Activated T-helper 1 cell treated with anti-CD3 and anti-CD28 coated beads, Interleukin-12 subunit alpha, Interleukin-12 subunit beta, Interleukin-2, Interleukin-4 antibody, amounts not matched to agents 30 ng/mL and 10 ng/mL and 1 ng/mL, durations not matched to agents 14 hours and 24 hours and 36 hours (primary cell): ENCODE measurements at places on chromosomes 3 and 15. TPM values are rescaled to one million over a fixed set of nuclear protein-coding genes. Genes with fewer than 3 reads are reported as not detected.

DNA sequence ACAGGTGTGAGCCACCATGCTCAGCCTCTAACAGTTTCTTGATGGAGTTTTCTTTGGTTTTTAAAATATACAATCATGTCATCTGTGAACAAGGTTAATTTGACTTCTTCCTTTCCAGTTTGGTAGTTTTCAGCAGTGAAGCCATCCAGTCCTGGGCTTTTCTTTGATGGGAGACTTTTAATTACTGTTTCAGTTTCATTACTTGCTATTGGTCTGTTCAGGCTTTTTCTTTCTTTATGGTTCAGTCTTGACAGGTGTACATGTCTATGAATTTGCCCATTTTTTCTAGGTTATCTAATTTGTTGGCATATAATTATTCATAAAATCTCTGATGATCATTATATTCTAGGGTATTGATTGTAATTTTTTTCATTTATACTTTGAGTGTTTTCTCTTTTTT lies 36.8 kb downstream of the PFN2 start:
- DNase-seq: no peak

DNA sequence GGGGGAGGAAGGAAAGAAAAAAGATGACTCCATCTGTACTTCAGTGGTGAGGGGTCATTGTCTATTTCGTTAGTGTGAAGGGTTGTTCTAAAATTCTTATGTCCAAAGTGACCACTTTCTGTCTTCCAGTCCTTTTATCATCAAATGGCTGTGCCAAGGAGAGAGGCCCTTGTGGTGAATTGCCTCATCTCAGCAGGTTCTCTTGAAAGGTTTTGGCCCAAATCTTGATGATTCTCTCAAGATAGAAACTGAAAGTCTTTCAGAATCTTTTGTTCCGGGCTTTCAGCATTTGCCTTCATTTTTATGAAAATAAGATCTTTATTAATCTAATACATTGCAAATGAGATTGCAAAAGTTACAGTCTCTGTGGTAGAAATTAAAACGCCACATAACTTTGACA lies 575.8 kb downstream of the RSL24D1 start:
- DNase-seq: no peak

DNA sequence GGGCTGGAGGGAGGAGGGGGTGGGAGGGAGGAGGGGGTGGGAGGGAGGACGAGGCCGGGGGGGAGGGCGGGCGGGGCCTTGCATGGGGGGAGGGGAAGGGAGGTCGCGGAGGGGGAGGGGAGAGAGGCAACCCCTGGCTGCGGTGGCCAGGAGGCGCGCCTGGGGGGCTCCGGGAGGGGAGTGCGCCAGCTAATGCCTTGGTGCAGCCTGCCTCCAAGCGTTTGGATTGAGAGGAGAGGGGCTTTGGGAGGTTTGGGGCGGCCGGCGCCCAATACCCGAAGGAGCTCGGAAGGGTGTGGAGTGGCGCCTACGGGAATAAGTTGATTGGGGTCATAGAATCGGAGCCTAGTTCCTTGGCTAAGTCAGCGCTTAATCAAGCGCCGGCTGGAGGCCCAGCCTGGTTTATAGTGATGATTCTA lies 557 bp downstream of the TFG start:
- peak; percentile 22 for DNase-seq

- DNase-seq: no peak
These were observed 79.7 kb upstream of the SNRK start for GRCh38 chr3:43206632-43207031.

Gene PXYLP1
- total RNA-seq: 11.6 and 12.1 TPM in 2 replicates

Gene CLDN11
- not detected in 2 replicates for total RNA-seq
